ENCODE measurements at places on chromosomes 5 and 9. TPM values are rescaled to one million over a fixed set of nuclear protein-coding genes. Genes with fewer than 3 reads are reported as not detected.

Gene NMUR2
- 0.10 TPM for total RNA-seq

Gene PNPLA7
- total RNA-seq = 0.54 TPM

Gene PCDHGA4
- 0.15 TPM for total RNA-seq

Gene CDC20B
- 0.07 TPM for total RNA-seq

Gene GALNT12
- total RNA-seq = 4.4 TPM

Gene IL3
- not detected for total RNA-seq

Gene CCL28
- total RNA-seq = 0.03 TPM

Gene HEMGN
- not detected for total RNA-seq

Gene CDO1
- not detected for total RNA-seq

Data from A549 treated with Hydrocortisone at 1 μM for 4 hours (cell line).